ENCODE measurements at places on chromosomes 7 and 10.

DNA sequence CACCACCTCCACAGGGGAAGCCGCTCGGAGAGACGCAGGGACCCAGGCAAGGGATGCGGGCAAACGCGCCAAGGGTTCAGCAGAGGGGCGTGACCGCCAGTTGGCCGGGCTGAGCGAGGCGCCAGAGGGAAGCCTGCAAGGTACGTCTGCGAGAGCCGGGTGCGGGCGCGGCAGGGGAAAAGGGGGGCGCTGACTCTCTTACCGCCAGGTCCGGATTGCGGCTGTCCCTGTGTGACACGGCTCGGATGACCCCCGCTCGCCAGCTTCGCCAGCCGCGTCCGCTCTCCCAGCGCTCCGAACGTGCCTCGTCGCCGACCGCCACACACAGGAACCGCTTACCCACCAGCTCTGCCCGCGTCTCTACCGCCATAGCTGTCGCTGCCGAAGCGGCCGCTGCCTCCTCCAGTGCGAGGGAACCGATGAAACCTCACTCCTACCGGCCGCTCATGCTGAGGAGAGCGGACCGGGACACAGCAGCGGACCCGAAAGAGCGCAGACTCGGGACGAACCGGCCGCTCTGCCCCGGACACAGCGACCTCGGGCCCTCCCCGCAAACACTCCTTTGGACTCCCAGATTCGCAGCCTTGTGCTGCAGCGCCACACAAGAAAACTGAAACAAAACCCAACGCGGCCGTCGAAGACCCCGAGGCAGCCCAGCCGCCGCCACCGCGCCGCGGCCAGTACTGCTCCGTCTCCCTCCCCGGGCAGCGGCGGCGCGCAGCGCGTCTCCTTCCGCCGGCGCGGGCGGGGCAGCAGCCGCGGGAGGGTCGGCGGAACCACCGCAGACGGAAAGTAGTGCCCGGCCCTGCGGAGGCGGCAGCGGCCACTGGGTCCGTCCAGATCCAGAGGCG, at the start of gene JMJD1C:
TSS of gene JMJD1C (minus strand) at position 685 of the 851 bp plus-strand sequence. CDS start at position 370, 315 bp downstream.
- peaks cover 20% of the 10 kb centered on the region for H3K4me1 ChIP-seq
- H3K36me3 ChIP-seq = no peaks in the 10 kb centered on the region
- no peaks in the 10 kb centered on the region for H3K27me3 ChIP-seq
- peak within 1 kb of the TSS; percentile 89 for H3K4me3 ChIP-seq
- peak; percentile 62 for DNase-seq
- peak within 1 kb of the TSS; percentile 79 for H3K27ac ChIP-seq

GRCh38 chr7:135441791-135442190, 68.1 kb downstream of the CNOT4 start:
- DNase-seq = no peak
- no peak overlapping the region for H3K27ac ChIP-seq
- peaks cover 23% of the 10 kb centered on the region for H3K4me1 ChIP-seq
- no peaks in the 10 kb centered on the region for H3K27me3 ChIP-seq
- peaks cover 28% of the 10 kb centered on the region for H3K36me3 ChIP-seq

- H3K27me3 ChIP-seq = no peaks in the 10 kb centered on the region
- no peaks in the 10 kb centered on the region for H3K4me1 ChIP-seq
- no peaks in the 10 kb centered on the region for H3K36me3 ChIP-seq
Measured at GRCh38 chr7:51702673-51703072, 386.1 kb upstream of the COBL start.

DNA sequence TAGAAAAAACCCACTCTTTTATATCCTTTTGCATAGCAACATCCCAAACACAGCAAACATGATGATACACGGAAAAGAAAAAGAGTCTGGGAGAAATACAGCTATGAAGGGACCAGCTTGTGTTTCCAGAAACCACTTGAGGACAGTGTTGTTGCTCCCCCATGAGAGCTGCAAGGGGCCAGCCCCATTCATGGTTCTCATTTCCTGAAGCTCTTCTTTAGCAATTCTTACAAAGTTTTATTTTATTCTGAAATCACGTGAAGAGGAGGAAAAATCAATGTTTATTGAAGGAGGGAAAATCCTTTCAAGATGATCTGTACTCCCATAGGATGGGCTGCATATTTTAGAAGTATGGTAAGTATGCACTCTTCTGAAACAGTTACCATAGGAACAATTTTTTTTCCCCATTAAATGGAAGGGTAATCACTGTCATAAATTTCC, 17.5 kb upstream of the PRTFDC1 start:
- H3K4me1 ChIP-seq = no peaks in the 10 kb centered on the region
- no peak overlapping the region for H3K27ac ChIP-seq
- no peaks in the 10 kb centered on the region for H3K27me3 ChIP-seq
- DNase-seq = no peak
- H3K4me3 ChIP-seq = no peak overlapping the region

DNA sequence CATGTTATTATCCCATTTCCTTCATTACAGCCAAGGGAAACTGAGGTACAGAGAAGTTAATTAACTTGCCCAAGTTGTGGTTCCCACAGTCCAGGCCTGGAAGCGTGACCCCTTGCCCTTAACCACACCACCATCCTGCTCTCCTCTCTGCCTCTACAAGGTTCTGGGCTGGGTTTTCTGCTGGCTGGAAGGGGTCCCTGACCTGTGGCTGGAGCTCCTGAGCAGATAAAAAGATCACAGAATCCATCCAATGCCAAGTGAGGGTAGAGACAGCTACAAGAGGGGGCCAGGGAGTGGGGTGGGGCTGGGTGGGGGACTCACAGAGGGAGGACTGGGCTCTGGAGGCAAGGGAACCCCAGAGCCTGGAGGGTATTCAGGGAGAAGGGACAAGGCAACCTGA, 9.7 kb downstream of the ASB10 start:
- H3K4me1 ChIP-seq = peaks cover 2% of the 10 kb centered on the region
- no peak overlapping the region for H3K27ac ChIP-seq
- DNase-seq = no peak
- H3K4me3 ChIP-seq = no peak overlapping the region

DNA sequence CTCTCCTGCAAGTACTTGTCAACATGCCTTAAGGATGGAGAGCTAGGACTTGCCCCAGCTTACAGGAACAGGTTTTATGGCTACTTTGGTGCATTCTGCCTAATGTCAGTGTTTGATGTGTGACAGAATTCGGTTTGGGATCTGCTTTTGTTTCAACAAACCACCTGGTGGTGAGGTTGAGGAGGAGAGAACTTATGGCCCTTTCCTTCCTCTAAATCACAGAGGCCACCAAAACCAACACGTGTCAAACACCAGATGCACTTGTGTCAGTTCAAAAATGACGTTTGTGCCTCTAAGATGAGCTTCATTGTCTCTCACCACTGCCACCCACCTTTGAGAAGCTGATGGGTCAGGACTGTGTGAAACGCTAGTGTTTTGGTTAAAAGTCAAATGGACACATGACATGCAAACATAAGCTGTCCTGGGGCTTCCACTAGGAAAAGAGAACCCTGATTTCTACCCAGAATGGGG, 83.9 kb downstream of the OSBPL3 start:
- no peak for DNase-seq
- no peaks in the 10 kb centered on the region for H3K27me3 ChIP-seq
- peaks cover 76% of the 10 kb centered on the region for H3K4me1 ChIP-seq
- peaks cover 21% of the 10 kb centered on the region for H3K36me3 ChIP-seq

- no peaks in the 10 kb centered on the region for H3K36me3 ChIP-seq
- no peaks in the 10 kb centered on the region for H3K4me1 ChIP-seq
- no peak overlapping the region for H3K27ac ChIP-seq
Measured at GRCh38 chr10:43012578-43012977, 64.3 kb upstream of the RET start.

GRCh38 chr7:2357571-2357970, 2.9 kb downstream of the EIF3B start:
- H3K27ac ChIP-seq = peak overlapping the region; percentile 50
- peaks cover 3% of the 10 kb centered on the region for H3K27me3 ChIP-seq
- H3K36me3 ChIP-seq = peaks cover 57% of the 10 kb centered on the region
- peak overlapping the region; percentile 87 for H3K4me3 ChIP-seq
- H3K4me1 ChIP-seq = peaks cover 56% of the 10 kb centered on the region
- DNase-seq = no peak
